ENCODE measurements at places on chromosomes 1 and 21.

DNA sequence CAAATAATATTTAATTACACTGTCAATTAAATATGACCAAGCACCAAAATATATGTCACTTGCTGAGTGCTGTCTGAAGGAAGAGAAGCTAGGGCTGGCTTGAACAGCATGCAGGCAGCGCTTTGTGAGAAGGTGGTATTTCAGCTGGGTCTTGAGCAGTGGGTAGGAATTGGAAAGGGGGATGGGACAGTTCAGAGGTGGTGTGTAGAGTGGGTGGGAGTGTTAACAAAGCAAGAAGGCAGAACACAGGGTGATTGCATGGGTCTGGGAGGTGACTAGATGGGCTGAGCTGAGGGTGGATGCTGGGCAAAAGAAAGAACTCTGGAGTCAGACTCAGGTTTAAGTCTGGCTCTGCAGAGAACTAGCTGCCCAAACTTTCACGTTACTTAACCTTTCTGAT, 14.3 kb upstream of the ETV3 start:
- DNase-seq: no peak
- no peak overlapping the region for H3K27ac ChIP-seq
- peaks cover 16% of the 10 kb centered on the region for H3K27me3 ChIP-seq
- H3K4me3 ChIP-seq: no peak overlapping the region

DNA sequence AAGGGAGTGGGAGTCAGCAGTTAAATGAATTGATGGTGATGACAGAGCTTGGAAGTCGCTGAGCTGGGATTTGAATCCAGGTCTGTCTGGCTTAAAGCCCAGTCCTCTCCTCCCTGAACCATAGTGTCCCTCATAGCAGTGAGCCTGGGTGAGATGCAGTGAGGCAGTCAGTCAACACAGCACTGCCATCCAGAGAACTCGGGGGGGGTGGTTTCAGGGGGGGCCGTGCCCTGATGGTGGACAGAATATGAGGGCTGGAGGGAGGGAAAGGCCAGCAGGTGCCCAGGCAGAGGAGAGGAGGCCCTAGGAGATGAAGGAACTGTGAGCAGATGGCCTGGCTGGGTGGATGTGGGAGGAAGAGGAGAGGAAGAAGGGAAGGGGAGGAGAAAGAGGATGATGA, 405.6 kb downstream of the PTPRU start:
- H3K27me3 ChIP-seq: peaks cover 30% of the 10 kb centered on the region
- no peak overlapping the region for H3K4me3 ChIP-seq
- H3K27ac ChIP-seq: no peak overlapping the region
- peaks cover 2% of the 10 kb centered on the region for H3K36me3 ChIP-seq
- no peak for DNase-seq

GRCh38 chr1:100349246-100349645, 3.1 kb upstream of the CDC14A start:
- no peaks in the 10 kb centered on the region for H3K27me3 ChIP-seq
- no peak overlapping the region for H3K4me3 ChIP-seq
- H3K4me1 ChIP-seq: peaks cover 26% of the 10 kb centered on the region
- H3K27ac ChIP-seq: no peak overlapping the region
- peaks cover 29% of the 10 kb centered on the region for H3K36me3 ChIP-seq

DNA sequence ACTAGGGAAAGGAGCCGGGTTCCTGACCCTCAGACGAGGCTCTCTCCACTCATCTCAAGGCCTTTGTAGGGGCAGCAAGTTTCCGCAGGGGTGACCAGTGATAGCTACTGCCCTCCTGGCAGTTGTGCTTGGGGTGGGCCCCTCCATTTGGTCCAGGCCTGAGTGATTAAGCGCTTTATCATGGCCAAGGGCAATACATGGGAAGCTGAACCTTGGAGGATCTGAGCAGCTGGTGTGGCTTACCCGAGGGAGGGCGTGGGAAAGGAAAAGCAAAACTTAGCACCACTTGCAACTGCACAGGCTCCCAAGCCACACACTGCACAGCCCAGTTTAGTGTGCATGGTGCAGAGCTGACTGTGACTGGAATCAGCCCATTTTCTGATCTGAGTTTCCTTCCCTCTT, 47.8 kb downstream of the GADD45A start:
- H3K27me3 ChIP-seq: no peaks in the 10 kb centered on the region
- no peak for DNase-seq
- H3K27ac ChIP-seq: no peak overlapping the region
- H3K4me3 ChIP-seq: no peak overlapping the region

DNA sequence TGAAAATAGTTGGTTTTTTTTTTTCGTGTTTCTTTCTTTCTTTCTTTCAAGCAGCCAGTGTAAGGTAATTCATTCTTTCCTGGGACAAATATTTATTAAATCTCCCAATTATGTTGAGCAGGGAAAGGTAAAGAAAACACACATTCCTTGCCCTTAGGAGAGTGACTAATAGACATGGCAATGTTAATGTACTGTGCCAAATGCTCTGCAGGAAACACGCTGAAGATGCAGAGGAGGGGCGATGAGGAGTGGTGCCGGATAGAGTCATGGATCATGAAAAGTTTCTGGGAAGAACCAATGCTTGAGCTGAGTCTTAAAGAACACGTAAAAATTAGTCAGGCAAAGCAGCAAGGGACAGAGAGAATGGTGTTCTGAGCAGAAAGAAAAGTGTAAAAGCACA, 199.2 kb downstream of the DNM3 start:
- DNase-seq: no peak
- no peaks in the 10 kb centered on the region for H3K27me3 ChIP-seq
- no peaks in the 10 kb centered on the region for H3K36me3 ChIP-seq
- H3K4me3 ChIP-seq: no peak overlapping the region

DNA sequence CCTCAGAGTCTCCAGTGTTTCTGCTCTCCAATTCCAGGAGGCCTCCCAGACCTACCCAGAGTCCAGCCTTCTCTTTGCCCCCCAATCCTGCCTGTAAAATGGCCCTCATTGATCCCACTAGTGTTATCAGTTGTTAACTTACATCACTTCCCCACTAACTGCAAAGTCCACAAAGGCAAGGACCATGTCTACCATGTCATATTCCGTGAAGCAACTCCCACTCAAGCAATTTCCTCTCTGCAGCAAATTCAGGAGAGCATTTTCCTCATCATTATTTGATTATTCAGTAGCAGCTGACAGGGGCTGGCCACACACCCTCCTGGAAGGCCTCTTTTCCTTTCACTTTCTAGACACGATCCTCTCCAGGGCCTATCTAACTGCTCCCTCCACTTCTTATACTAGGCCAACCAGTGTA, 153.5 kb downstream of the RERE start:
- no peak overlapping the region for H3K27ac ChIP-seq
- H3K27me3 ChIP-seq: no peaks in the 10 kb centered on the region
- no peak overlapping the region for H3K4me3 ChIP-seq
- no peaks in the 10 kb centered on the region for H3K4me1 ChIP-seq

DNA sequence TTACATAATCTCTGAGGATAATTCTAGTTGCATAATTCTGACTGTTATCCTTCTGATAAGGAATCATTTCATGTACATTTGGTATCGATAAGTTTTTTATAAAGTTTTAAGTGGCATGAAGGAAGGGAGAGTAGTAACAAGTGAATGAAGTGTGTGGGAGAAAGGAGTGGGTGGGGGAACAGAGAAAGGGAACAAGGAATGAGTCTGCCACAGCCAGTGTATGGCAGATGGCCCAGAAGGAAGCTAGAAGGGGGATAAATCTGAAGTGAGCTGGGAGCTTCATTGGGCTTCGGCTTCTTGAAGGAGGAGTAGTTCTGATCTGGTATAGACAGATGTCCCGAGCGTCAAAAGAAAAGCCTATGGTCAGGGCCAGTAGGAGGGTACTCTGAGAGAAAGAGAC, 18.6 kb downstream of the ZBTB40 start:
- peaks cover 39% of the 10 kb centered on the region for H3K4me1 ChIP-seq
- no peak overlapping the region for H3K4me3 ChIP-seq
- no peak overlapping the region for H3K27ac ChIP-seq
- DNase-seq: no peak

- peak overlapping the region; percentile 72 for H3K27ac ChIP-seq
- peaks cover 23% of the 10 kb centered on the region for H3K4me1 ChIP-seq
- no peaks in the 10 kb centered on the region for H3K36me3 ChIP-seq
- H3K27me3 ChIP-seq: no peaks in the 10 kb centered on the region
- DNase-seq: no peak
Measured at GRCh38 chr1:117051224-117052064, 8.7 kb upstream of the TTF2 start.

- H3K4me1 ChIP-seq: no peaks in the 10 kb centered on the region
- H3K27me3 ChIP-seq: peaks cover 29% of the 10 kb centered on the region
- DNase-seq: no peak
- H3K27ac ChIP-seq: no peak overlapping the region
- H3K36me3 ChIP-seq: no peaks in the 10 kb centered on the region
Measured at GRCh38 chr1:36693161-36693525, 210.4 kb upstream of the CSF3R start.

DNA sequence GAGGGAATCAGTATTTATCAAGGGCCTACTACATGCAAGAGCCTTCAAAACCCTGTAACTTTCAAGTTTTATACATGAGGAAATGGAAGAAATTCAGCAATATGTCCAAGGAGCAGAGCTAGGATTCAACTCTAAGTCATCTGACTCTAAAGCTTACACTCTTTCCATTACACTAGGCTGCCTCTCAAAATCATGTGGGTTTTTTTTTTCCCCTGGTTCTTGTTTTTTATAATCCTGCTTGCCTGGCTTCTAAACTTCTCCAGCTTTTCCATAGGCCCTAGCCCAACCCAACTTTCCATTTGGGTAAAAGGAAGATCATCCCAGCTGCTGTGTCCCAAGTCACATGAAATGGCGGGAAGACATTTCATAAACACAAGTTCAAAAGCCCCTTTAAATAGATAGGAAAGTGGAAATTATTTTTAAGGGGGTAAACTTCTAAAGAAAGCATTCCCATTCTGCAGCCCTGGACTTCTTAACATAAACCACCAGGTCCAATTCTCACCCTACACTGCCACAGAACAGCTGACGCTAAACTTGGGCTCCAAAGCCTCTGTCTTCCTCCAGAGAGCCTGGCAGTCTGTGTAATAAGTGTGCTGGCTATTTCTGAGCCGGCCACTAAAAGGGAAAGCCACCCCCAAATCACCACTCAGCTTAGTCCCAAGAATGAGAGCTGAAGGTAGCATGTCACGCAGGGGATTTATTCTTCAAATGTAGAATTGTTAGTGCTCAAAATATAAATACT, 46.9 kb downstream of the ITPKB start:
- no peak overlapping the region for H3K4me3 ChIP-seq
- no peak for DNase-seq
- H3K4me1 ChIP-seq: peaks cover 84% of the 10 kb centered on the region

DNA sequence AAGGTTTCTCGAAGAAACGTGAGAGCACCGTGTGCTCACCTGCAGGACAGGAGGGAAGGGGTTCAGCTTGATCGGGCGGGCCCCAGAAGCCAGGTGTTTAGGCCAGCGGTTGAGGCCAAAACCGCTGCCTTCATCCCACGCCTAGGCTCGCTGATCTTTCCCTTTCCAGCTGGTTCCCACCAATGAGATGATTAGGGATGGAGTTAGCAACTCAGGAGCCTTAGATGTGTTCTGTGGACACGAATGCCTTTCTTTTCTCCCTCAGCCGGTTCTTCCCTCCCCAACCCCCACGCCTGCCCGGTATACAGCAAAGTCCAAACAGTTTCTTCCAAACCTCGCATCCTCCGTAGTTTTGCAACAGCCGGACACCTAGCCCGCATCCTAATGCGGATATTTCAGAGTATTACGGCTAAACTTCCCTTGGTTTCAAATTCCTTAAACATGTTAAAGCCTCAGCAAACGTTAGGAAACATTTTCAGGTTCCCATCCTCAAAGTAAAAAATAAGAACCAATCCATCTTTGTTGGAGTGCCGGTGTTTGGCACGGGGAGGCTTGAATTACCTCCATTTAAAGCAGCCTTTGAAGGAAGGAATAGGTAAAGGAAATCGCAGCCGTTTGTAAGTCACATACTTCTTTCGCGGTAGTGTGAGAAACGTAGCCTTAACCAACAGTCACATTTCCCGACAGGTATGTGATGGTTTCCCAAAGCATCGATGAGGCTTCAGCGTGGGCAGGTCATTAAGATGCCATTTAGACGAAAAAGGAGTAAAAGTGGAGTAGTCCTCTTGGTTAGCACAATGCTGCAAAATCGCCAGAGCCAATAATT, 1.1 kb downstream of the LRRC8C start:
- peak overlapping the region; percentile 99 for H3K27ac ChIP-seq
- no peaks in the 10 kb centered on the region for H3K27me3 ChIP-seq
- peaks cover 78% of the 10 kb centered on the region for H3K4me1 ChIP-seq
- H3K36me3 ChIP-seq: peaks cover 30% of the 10 kb centered on the region
- no peak for DNase-seq

- peaks cover 9% of the 10 kb centered on the region for H3K4me1 ChIP-seq
- H3K4me3 ChIP-seq: no peak overlapping the region
- no peak overlapping the region for H3K27ac ChIP-seq
- no peaks in the 10 kb centered on the region for H3K27me3 ChIP-seq
- H3K36me3 ChIP-seq: peaks cover 3% of the 10 kb centered on the region
- DNase-seq: no peak
Measured at GRCh38 chr1:230858236-230858820, 10.0 kb downstream of the C1orf198 start.

GRCh38 chr1:40508375-40509341, at the start of gene EXO5:
Gene EXO5, plus strand, starts transcription at chr1:40508767. Its CDS starts 5,778 bp downstream, at chr1:40514545.
- peaks cover 10% of the 10 kb centered on the region for H3K4me1 ChIP-seq
- peak; percentile 60 for DNase-seq
- H3K4me3 ChIP-seq: peak within 1 kb of the TSS; percentile 89
- H3K36me3 ChIP-seq: peaks cover 5% of the 10 kb centered on the region
- H3K27ac ChIP-seq: peak within 1 kb of the TSS; percentile 82
